Vagina (tissue), 2 donors: ENCODE measurements at places on chromosomes 11 and 22. TPM values are rescaled to one million over a fixed set of nuclear protein-coding genes. Genes with fewer than 3 reads are reported as not detected.

The NAALAD2 gene
- total RNA-seq, result 0.98 TPM

The TSGA10IP gene
- not detected for total RNA-seq

The MUC2 gene
- total RNA-seq, result not detected

The CSF2RB gene
- 4.2 TPM for total RNA-seq

The IFTAP gene
- total RNA-seq, result 13.0 TPM

The OR8D4 gene
- not detected for total RNA-seq

The SAA2 gene
- 19.4 TPM for total RNA-seq

The TLCD5 gene
- 3.7 TPM for total RNA-seq

The TRIM49 gene
- not detected for total RNA-seq

The MPEG1 gene
- 3.9 TPM for total RNA-seq

The ACR gene
- total RNA-seq, result not detected

The GLYATL2 gene
- total RNA-seq, result not detected

The ZNF215 gene
- total RNA-seq, result 2.0 TPM

The NLRP10 gene
- total RNA-seq, result not detected
